Testis (tissue), 5 donors: ENCODE measurements at places on chromosomes 11 and 22. TPM values are rescaled to one million over a fixed set of nuclear protein-coding genes. Genes with fewer than 3 reads are reported as not detected.

Gene MMP7
- total RNA-seq = 0.63 TPM

Gene CD248
- total RNA-seq = 6.4 TPM

Gene P2RX6
- 7.0 TPM for total RNA-seq

Gene CABP7
- total RNA-seq = 0.79 TPM

Gene CACNA1I
- 2.0 TPM for total RNA-seq

Gene TRIM51
- total RNA-seq = 0.56 TPM

Gene CARD18
- total RNA-seq = 0.81 TPM

Gene OR52I2
- total RNA-seq = not detected

Gene OSM
- 1.6 TPM for total RNA-seq

Gene LIMK2
- 101 TPM for total RNA-seq

Gene CREBZF
- 85.8 TPM for total RNA-seq

Gene PEX16
- 42.0 TPM for total RNA-seq

Gene MS4A3
- 1.7 TPM for total RNA-seq

Gene ATL3
- total RNA-seq = 63.9 TPM

GRCh38 chr11:93652161-93652597 lies 9.3 kb upstream of the CEP295 start:
- H3K27me3 ChIP-seq = no peaks in the 10 kb centered on the region
- no peak overlapping the region for H3K27ac ChIP-seq
- H3K36me3 ChIP-seq = no peaks in the 10 kb centered on the region
- no peak overlapping the region for H3K4me3 ChIP-seq
- DNase-seq = peak; percentile 20
- no peaks in the 10 kb centered on the region for H3K4me1 ChIP-seq

GRCh38 chr22:46143491-46144147 lies 6.7 kb upstream of the PPARA start:
- DNase-seq = no peak
- no peaks in the 10 kb centered on the region for H3K36me3 ChIP-seq
- no peak overlapping the region for H3K4me3 ChIP-seq
- H3K4me1 ChIP-seq = peaks cover 10% of the 10 kb centered on the region
- H3K27me3 ChIP-seq = no peaks in the 10 kb centered on the region
- no peak overlapping the region for H3K27ac ChIP-seq

DNA sequence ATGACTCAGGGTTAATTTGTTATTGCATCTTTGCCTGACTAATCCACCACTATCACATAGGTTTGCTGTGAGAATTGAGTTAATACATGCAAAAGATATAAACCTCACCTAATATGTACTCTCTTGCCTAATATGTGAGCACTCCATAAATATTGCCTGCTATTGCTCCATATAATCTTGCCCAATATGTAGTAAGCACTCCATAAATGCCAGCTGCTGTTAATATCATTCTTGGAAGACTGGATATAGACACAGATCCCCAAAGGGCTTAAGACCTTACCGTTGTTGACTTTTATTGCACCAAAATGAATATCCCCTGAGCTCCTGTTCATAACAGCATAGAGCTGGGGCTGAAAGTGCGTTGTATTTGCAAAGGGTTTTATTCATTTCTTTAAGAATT lies 27.0 kb upstream of the LRRC55 start:
- no peak overlapping the region for H3K27ac ChIP-seq
- H3K4me3 ChIP-seq = no peak overlapping the region
- no peaks in the 10 kb centered on the region for H3K27me3 ChIP-seq
- no peaks in the 10 kb centered on the region for H3K4me1 ChIP-seq

DNA sequence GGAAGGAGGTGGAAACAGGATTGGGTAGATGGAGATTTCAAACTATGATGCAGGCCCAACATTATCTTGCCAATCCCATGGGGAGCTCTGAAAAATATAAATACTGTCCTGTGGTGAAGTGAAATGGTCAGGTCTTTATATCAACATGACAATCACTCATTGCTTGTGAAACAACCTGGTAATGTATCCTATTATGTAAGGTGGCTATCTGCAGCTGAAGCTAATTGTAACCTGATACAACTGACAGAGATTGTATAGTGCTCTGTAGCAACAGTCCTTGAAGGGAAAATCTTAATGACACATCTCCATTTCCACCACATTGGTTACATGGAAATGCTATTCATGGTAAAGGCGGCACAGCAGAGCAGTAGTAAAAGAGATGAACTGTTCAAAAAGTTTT lies 20.7 kb upstream of the CHORDC1 start:
- H3K4me1 ChIP-seq = no peaks in the 10 kb centered on the region
- H3K27ac ChIP-seq = no peak overlapping the region
- no peak for DNase-seq
- H3K36me3 ChIP-seq = no peaks in the 10 kb centered on the region

DNA sequence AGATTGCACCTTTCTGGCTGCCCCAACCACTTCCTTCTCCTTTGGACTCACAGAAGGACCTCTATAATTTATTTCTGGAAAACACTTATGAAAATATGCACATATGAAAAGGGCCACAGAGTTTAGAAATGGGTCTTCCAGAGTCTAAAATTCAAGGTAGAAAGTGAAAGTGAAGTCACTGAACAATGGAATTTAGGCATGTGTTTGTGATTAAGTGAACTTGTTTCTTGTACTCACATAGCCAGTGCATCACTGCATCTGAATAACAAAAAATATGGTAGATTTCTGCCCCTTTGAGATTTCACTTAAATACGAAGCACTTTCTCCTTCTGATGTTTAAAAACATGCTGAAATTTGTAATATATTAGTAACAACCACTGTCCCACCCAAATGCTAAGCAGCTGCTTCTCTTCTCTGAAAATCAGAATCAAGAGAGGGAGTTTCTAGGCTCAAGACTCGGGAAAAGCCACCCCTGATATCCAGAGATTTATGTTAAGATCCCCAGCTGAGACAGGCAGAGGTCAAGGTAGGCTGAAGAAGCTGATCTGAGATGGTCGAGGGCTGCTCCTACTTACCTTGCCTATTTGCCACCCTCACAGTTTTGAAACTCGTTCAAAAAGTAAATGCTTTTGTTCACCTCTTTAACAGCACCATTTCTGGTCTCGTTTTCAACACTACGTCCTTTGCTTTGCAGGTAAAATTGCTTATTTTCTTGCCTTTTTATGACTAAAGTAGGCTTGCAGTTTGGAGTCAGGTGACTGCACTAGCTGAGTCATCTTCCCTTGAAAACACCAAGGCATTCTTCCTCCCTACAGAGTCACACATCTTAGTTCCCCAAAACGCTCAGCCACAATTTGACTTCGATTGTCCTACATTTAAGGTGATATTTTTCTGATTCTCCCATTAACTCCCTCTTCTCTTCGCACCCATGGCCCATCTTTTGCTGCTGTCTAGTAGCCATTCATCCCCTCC lies at the start of gene XKR3:
TSS of gene XKR3 (minus strand) at position 696 of the 972 bp plus-strand sequence. CDS start 17,338 bp downstream, outside the sequence.
- DNase-seq = no peak
- H3K4me1 ChIP-seq = no peaks in the 10 kb centered on the region
- no peak within 1 kb of the TSS for H3K27ac ChIP-seq
- no peaks in the 10 kb centered on the region for H3K27me3 ChIP-seq
- no peaks in the 10 kb centered on the region for H3K36me3 ChIP-seq

GRCh38 chr11:62909107-62909894 lies 11.9 kb downstream of the CHRM1 start:
- peak; percentile 45 for DNase-seq
- H3K4me3 ChIP-seq = no peak overlapping the region
- H3K4me1 ChIP-seq = peaks cover 8% of the 10 kb centered on the region
- no peaks in the 10 kb centered on the region for H3K27me3 ChIP-seq
- no peaks in the 10 kb centered on the region for H3K36me3 ChIP-seq
- H3K27ac ChIP-seq = no peak overlapping the region

DNA sequence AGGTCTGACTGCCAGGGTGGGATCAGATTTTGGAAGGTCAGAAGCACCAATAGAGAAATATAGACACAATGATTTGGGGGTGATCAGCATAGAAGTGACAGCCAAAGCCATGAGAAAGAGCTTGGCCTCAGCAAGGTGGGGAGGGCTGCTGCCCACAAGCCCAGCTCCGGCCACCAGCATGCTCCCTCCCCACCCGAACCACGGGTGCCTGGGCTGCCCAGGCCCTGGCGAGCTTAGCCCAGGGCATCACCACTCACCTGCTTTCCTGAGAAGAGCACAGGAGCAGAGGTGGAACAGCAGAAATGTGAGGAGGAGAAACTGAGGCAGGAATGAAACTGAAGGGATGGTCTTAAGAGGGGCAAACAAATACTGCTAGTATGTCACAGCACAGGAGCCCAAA lies 48.8 kb downstream of the LRFN4 start:
- peaks cover 16% of the 10 kb centered on the region for H3K4me1 ChIP-seq
- no peaks in the 10 kb centered on the region for H3K36me3 ChIP-seq
- no peak overlapping the region for H3K4me3 ChIP-seq
- peak overlapping the region; percentile 62 for H3K27ac ChIP-seq
- no peaks in the 10 kb centered on the region for H3K27me3 ChIP-seq
- DNase-seq = no peak

GRCh38 chr22:40385036-40385782 lies 14.8 kb downstream of the SGSM3 start:
- no peak overlapping the region for H3K27ac ChIP-seq
- H3K27me3 ChIP-seq = no peaks in the 10 kb centered on the region
- no peak for DNase-seq
- no peaks in the 10 kb centered on the region for H3K4me1 ChIP-seq
- no peak overlapping the region for H3K4me3 ChIP-seq

DNA sequence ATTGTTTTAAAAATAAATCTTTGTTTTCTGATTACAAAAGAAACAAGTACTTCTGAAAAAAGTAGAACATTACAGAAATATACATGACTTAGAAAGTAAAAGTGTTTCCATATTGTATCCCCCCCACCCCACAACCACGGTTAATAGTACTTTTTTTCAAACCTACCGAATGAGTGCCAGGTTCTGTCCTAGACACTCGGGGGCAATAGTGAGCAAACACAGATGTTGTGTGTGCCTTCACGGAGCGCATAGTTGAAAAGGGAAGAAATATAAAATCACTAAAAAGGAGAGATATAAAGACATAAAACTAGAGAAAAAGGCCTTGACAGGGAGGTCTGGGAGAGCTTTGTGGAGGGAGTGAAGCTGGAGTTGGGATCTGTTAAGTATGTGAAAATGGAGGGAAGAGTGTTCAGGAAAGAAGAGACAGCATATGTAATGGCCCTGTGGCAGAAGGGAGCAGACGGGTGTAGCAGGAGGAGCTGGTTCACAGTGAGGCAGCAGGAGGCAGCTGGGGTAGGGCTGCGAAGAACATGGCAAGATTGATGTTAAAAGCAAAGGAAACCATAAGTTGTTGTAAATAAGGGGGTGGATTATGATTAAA lies 42.1 kb upstream of the ALX4 start:
- no peak overlapping the region for H3K4me3 ChIP-seq
- H3K27ac ChIP-seq = no peak overlapping the region
- H3K36me3 ChIP-seq = no peaks in the 10 kb centered on the region
- no peaks in the 10 kb centered on the region for H3K4me1 ChIP-seq
- no peak for DNase-seq
- no peaks in the 10 kb centered on the region for H3K27me3 ChIP-seq

DNA sequence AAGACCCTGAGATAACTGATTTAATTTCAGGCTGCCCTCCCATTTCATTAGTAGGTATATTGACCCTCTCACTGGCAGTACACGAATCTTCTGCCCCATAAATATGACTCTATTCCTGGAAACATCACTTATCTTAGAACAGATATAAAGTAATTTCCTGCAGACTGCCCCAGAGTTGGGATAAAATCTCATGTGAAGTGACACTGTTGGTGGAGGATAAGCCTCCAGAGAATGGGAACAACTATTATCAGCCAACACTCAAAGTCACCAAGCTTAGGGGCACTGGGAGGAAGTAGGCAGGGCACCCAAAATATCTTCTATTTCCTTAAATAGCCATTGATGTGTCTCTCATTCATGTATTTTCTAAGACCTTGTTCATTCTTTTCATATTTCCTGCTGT lies 8.2 kb downstream of the OR51B5 start:
- no peaks in the 10 kb centered on the region for H3K27me3 ChIP-seq
- H3K4me1 ChIP-seq = no peaks in the 10 kb centered on the region
- no peak overlapping the region for H3K27ac ChIP-seq
- DNase-seq = no peak
- no peaks in the 10 kb centered on the region for H3K36me3 ChIP-seq
- no peak overlapping the region for H3K4me3 ChIP-seq

DNA sequence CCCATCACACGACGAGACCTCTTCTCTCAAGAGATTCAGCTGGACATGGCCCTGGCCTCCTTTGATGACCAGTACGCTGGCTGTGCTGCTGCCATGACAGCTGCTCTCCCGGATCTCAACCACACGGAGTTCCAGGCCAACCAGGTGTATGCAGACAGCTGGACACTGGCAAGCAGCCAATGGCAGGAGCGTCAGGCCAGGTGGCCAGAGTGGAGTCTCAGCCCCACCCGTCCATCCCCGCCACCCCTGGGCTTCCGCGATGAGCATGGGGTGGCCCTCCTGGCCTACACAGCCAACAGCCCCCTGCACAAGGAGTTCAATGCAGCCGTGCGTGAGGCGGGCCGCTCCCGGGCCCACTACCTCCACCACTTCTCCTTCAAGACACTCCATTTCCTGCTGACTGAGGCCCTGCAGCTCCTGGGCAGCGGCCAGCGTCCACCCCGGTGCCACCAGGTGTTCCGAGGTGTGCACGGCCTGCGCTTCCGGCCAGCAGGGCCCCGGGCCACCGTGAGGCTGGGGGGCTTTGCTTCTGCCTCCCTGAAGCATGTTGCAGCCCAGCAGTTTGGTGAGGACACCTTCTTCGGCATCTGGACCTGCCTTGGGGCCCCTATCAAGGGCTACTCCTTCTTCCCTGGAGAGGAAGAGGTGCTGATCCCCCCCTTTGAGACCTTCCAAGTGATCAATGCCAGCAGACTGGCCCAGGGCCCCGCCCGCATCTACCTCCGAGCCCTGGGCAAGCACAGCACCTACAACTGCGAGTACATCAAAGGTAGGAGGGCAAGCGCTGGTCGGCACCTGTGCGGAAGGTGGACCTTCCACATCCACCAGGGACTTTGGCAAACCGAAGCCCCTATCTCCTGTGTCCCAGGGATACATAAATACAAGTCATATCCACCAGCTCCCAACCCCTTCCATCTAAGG lies 11.3 kb downstream of the CHRNA10 start:
- H3K4me3 ChIP-seq = no peak overlapping the region
- H3K36me3 ChIP-seq = no peaks in the 10 kb centered on the region
- no peak overlapping the region for H3K27ac ChIP-seq
- H3K4me1 ChIP-seq = no peaks in the 10 kb centered on the region
- no peaks in the 10 kb centered on the region for H3K27me3 ChIP-seq
- DNase-seq = no peak

DNA sequence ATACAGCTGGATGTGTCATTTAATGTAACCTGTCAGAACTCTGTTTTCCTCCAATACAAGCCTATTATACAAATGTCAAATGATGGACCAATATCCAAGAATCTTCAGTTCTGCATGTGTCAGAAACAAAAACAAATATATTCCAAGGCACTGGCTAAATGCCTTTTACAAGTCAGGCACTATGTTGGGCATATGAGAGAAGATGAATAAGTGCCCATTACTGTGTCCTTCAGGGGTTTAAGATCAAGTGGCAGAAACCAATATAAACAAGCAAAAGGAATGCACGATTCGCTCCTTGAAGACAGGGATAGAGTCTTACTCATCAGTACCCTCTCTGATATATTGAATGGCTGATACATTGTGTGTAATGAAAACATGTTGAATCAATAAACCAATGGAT lies 254.4 kb downstream of the TTC28 start:
- H3K36me3 ChIP-seq = no peaks in the 10 kb centered on the region
- H3K4me3 ChIP-seq = no peak overlapping the region
- H3K27me3 ChIP-seq = no peaks in the 10 kb centered on the region
- H3K4me1 ChIP-seq = peaks cover 7% of the 10 kb centered on the region

- no peak for DNase-seq
- H3K27ac ChIP-seq = peak overlapping the region; percentile 96
- H3K27me3 ChIP-seq = no peaks in the 10 kb centered on the region
- H3K4me3 ChIP-seq = peak overlapping the region; percentile 81
- no peaks in the 10 kb centered on the region for H3K36me3 ChIP-seq
Measured at GRCh38 chr22:50581031-50581949, 1.4 kb downstream of the CHKB start.

GRCh38 chr11:78961937-78962701 lies 387.5 kb upstream of the NARS2 start:
- no peak overlapping the region for H3K27ac ChIP-seq
- no peaks in the 10 kb centered on the region for H3K27me3 ChIP-seq
- H3K4me3 ChIP-seq = peak overlapping the region; percentile 30
- DNase-seq = peak; percentile 71
- H3K36me3 ChIP-seq = no peaks in the 10 kb centered on the region
